Stimulated activated CD8-positive, alpha-beta memory T cell treated with anti-CD3 and anti-CD28 coated beads, Interleukin-2, amount 100 ng/mL, for 1 hour (primary cell): ENCODE measurements at places on chromosomes 11 and 22.

DNA sequence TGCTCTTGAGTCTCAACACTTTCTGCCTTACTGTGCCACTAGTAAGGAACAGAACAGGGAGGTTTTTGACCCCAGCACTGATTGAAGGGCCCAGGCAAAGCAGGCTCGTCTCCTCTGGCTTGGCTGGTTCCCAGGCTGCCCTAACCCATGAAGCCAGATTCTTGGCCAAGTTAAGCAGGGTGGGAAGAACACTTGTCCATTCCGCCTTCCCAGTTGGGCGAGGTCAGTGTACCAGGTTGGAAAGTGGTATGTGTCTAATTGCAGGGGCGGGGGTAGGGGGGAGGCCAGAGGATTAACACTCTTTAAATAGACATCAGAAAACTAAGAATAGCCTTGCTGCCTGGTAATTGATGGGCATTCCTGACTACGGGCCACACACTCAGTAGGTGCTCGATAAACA is 14.4 kb downstream of the TIMP3 start:
- no peak for DNase-seq

DNA sequence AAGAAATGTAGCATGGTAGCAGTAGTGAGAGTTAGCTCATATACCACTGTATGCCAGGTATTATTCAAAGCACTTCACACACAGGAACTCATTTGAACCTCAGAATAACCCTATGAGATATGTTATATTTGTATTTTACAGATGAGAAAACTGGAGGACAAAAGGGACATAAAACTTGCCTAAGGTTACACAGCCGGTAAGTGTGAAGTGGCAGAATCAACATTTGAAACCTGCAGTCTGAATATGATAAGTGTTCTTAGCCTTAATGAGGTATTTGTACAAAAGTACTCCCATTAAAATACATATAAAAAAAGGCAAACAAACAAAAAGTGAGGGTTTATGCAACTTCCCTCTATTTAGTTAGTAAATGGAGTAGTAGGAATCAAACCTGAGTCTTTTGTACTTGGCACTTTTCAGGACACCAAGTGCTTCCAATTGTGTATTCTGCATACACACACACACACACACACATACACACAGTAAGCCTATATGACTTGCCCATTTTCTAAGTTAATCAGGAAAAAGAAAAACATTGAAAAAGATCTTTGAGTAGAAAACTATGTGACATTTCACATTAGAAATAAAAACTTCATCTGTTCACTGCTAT is 223.9 kb upstream of the FOLH1 start:
- no peak for DNase-seq

GRCh38 chr11:70049045-70049444 is 29.1 kb upstream of the ANO1 start:
- no peak for DNase-seq

- DNase-seq = no peak
Measured at GRCh38 chr11:606245-606644, 9.5 kb downstream of the IRF7 start.

GRCh38 chr11:70628176-70628854 is 230.0 kb downstream of the CTTN start:
- DNase-seq = no peak

- no peak for DNase-seq
Measured at GRCh38 chr11:78325274-78325781, 92.3 kb downstream of the GAB2 start.

- no peak for DNase-seq
Measured at GRCh38 chr22:38510416-38510970, 4.4 kb upstream of the DDX17 start.
